ENCODE measurements at places on chromosomes 2 and 18.

DNA sequence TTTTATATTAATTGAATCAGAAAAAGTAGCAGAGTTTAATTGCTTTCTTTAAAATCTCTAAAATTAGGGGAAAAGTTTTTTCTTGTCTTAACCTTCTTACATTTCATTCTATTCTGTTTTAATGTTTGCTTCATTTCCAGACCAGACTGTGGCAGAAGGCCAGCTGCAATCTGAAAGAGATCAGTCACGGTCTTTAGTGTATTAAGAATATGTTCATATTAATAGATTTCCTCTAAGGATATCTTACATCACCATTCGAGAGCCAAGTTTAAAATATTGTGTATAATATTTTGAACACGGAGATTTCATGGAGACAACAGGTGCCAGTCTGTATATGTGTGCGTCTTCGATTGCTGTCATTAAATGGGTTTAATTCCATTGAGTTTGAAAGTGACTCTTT is 230.9 kb upstream of the ZSWIM2 start:
- no peak for DNase-seq

- no peak for DNase-seq
Measured at GRCh38 chr2:46239847-46240181, 57.4 kb upstream of the EPAS1 start.

- no peak for DNase-seq
Measured at GRCh38 chr18:36247036-36247435, 50.5 kb upstream of the FHOD3 start.

GRCh38 chr2:166171216-166171615 is 43.4 kb upstream of the SCN1A start:
- no peak for DNase-seq

DNA sequence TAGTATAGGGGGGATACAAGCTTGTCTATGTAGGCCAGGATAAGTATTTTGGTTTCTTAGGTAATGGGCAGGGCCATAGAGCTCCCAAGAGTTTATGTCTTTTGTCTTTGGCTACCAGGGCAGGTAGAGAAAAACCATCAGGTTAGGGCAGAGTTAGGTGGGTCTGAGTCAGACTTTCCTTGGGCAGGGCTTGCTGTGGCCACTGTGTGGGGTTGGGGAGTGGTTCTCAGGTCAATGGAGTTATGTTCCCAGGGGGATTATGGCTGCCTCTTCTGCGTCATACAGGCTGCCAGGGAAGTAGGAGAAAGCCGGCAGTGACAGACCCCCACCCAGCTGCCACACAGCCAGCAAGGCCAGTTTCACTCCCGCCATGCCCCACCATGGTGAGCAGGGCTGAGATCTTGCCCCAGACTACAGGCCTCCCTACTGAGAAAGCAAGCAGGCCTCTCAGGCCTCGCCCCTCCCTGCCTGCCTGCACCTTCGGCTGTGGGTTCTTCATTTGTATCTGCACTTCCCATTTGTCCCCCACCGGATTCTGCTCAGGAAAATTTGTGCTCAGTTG is 55.5 kb downstream of the RPIA start:
- no peak for DNase-seq
